ENCODE measurements at places on chromosomes 6 and 20. TPM values are rescaled to one million over a fixed set of nuclear protein-coding genes. Genes with fewer than 3 reads are reported as not detected.

VSTM2L gene
- 1.2 TPM for polyA plus RNA-seq

PXMP4 gene
- 11.2 TPM for polyA plus RNA-seq

CSNK2B gene
- polyA plus RNA-seq: 94.9 TPM

CCM2L gene
- polyA plus RNA-seq: not detected

C6orf58 gene
- polyA plus RNA-seq: 0.06 TPM

Data from BJ (cell line).